ENCODE measurements at places on chromosomes 16 and 17.

GRCh38 chr16:76446251-76446650 is 169.1 kb downstream of the CNTNAP4 start:
- DNase-seq, result no peak

DNA sequence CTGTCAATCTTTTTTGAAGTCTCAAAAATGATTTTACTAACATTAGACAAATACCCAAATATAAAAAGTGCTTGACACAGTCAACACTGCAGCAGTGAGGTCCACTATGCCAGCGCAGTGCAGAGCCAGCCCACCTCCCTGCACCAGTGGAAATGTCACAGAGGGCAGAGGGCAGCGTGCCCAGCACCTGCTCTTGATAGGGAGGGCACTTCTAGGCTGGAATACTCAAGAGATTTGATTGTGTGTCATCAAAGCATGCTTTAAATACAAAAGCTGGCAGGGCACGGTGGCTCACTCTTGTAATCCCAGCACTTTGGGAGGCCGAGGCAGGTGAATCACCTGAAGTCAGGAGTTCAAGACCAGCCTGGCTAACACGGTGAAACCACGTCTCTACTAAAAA is 136.0 kb downstream of the ANKRD11 start:
- DNase-seq, result no peak

- no peak for DNase-seq
These were observed 1.9 kb upstream of the C16orf74 start for GRCh38 chr16:85752511-85753420.

DNA sequence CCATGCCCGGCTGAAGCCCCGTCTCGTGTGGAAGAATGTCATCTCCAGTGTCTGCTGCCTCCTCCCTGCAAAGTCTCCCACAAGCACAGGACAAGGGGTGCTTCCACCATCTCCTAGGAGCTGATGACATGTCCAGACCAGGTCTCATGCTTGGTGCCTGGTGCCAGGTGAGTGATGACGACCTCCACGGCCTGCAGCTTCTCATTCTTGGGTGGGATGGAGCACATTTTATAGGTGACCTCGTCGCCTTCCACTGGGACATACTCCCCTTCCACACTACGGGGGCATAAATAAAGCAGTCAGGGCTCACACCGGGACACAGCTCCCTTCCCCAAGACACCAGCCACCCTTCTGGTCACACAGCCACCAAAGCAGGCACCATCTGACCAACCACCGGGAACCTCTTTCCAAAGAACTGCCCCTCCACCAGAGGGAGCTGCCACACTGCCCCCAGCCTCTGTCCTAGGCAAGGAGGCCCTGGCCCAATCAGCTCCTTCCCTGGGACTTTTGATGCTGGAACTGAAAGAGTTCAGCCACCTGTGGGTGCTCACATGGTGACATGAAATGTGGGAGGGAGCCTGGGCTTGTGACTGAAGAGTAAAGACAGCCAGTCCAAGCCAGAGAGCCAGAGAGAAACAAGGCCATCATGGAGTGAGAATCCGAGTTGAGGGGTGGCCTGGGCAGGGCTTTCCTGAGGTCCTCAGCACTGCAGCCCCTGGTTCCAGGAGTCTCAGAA is 13.6 kb downstream of the CARHSP1 start:
- DNase-seq, result no peak

GRCh38 chr17:50283246-50283645 is 9.0 kb downstream of the TMEM92 start:
- DNase-seq, result no peak

All from activated CD4-positive, alpha-beta T cell treated with anti-CD3 and anti-CD28 coated beads for 4 hours (primary cell).